Fibroblast of skin of scalp (primary cell): ENCODE measurements at places on chromosomes 1 and 21.

DNA sequence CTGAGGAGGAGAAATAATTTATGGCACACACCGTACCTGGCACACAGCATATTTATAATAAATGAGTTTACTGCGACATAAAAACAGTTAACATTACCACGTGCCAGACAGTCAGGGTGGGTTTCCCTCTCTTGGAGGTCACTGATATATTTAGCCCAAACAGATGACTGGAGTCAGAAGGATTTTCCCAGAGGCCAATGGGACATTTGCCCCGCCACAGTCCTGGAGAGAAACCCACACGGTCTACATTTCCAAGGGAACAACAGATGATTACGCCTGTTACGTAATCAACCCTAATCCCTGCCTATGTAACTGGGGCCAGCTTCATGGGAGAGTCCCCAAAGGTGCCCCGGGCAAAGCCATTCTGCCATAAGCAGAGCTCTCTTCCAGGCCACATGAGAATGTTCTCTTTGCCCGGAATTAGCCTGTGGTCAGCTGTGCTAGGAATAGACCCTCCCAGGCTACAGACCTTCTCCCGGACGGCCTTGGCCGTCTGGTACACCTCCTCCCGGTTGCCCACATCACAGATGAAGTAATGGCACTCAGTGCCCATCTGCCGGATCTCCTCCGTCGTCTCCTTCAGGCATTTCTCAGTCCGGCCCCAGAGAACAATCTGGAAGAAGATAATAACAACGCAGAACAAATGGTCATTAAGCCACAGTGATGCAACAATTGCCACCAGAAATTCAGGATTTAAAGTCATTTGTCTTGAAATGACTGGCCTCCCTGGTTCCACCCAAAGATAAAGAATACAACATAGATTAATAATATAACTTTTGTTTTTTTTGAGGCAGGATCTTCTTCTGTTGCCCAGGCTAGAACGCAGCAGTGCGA lies 37.7 kb downstream of the DHRS3 start:
- peak; percentile 61 for DNase-seq

DNA sequence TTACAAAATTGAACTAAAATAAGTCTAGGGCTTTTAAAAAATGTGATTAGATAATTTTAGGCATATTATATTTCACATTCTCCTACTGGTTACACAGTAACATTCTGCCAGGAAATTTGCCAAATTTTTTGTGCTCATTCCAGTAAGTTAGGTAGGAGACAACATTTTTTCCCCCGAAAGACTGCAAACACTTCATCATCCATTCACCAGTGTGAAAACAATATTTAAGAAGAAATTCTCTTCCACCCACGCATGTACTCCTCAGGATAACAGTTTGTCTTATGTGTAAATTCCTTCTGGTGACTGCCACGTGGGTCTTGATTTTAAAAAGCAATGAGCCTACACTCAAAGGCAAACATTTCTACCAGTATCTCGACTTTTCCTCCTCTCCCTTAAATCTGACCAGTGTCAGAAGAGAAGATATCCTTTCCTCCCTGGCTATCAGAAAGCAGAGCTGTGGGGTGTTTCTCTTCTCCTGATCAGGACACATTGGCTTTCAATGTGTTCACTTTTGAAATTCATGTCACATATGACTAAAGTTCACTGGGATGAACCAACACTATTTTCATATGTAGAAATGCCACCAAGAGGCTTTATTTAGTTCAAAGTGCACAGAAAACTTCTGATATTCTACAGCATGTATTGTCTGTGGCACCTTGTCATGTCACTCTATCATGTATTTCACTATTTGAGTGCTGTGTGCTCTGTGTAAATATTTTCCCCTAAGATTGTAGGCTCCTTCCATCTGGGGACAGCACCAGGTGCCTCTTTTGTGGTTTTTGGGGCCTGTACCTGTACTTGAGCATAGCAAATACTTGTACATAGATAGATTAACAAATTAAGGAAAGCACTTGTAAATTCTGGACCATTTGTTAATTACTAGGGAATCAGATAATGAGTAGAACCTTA lies 38.6 kb downstream of the LHX9 start:
- DNase-seq = peak; percentile 50

- DNase-seq = peak; percentile 18
These were observed 40.2 kb downstream of the GFI1 start for GRCh38 chr1:92446546-92446945.

- DNase-seq = no peak
These were observed 42.0 kb downstream of the PRRX1 start for GRCh38 chr1:170705981-170706380.

DNA sequence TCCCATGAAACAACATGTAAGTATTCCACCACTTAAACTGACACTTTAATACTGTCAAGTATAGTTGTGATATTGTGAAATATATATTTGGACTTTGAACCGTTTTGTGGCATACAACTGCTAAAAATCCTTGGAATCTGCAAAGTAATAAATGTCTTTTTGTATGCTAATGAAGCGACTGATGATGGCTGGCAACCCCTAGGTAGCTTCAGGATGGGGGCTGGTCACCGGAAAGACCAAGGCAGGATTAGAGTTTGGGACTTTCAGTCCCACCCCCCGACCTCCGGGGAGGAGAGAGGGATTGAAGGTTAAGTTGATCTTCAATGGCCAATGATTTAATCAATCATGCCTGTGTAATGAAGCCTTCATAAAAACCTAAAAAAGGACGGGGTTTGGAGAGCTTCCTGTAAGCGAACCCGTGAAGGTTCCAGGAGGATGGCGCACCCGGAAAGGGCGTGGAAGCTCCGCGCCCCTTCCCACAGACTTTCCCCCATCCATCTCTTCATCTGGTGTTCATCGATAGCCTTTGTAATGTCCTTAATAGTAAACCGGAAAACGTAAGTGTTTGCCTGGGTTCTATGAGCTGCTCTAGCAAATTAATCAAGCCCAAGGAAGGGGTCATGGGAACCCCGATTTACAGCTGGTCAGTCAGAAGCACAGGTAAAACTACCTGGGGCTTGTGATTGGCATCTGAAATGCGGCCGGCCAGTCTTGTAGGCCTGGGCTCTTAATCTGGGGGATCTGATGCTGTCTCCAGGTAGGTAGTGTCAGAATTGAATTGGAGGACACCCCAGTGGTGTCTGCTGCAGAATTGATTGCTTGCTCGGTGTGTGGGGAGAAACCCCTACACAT lies 1.8 kb upstream of the ZNF281 start:
- DNase-seq = no peak

GRCh38 chr21:45987121-45987711 lies 5.6 kb downstream of the COL6A1 start:
- DNase-seq = no peak

GRCh38 chr21:15688809-15689208 lies 41.0 kb upstream of the USP25 start:
- DNase-seq = peak; percentile 52

DNA sequence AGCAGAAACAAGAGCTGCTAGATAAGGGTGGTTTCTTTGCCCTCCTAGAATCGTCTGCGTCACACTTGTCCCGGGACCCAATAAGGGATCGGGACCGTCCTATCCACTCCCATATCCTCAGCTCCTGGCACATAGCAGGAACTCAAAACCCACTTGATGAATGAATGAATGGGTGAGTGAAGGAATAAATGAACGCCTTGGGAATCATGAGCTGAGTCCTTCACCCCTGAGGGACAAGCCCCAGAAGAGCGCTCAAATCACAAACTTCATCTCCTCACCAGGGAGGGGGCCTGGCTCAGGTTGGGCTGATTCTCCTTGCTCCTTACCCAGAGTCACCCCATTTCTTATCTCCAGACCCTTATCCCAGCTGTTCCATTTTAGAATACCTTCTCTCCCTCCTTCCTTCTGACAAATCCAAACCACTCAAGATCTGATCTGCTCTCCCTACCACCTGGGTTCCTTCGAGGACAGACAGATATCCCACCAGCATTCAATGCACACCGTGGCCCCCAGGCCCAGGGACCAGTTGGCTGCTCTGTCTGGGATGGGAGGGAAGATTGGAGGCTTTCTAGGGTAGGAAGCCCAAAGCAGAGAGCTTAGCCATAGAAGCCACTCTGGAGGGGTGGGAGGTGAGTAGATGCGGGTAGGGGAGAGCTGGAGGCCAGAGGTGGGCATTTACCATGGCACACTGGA lies 643 bp upstream of the MOB3C start:
- DNase-seq = no peak

GRCh38 chr1:205330150-205330549 lies 8.6 kb upstream of the NUAK2 start:
- DNase-seq = no peak

- DNase-seq = peak; percentile 16
These were observed 1.7 kb downstream of the SEMA6C start for GRCh38 chr1:151144474-151145303.

DNA sequence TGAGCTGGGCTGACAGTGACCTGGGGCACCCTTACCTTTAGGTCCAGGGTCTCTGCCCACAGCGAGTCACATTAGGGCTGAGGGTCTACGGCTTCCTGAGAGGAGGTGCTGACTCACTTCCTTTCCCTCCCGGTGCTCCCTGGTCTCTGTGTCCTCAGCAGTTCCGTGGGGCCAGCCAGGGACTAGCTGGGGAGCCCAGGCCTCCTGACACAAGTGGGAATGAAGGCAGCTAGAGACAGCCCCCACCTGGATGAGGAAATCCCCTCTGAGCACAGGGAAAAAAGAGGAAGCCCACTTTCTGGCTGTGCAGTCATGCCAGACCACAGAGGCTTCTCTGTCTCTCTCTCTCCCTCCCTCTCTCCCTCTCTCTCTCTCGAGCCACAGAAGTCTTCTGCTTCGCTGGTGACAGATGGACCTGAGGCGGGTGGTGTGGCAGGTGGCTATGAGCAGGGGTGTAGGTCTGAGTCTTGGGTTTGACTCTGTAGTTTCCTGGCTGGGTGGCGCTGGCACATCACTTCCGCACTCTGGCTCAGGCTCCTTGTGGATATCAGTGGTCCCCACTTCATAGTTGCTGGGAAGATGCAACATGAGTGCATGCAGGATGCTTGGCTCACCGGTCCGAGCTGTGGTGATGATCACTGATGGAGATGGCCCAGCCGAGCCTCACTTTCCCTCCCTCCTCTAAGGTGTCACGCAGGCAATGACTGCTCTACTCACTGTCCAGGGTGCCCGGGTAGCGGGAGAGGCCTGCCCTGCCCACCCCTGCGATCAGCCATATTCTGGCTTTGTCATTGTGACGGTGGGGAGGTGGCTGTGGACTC lies 3.5 kb downstream of the SLC66A1 start:
- peak; percentile 41 for DNase-seq

DNA sequence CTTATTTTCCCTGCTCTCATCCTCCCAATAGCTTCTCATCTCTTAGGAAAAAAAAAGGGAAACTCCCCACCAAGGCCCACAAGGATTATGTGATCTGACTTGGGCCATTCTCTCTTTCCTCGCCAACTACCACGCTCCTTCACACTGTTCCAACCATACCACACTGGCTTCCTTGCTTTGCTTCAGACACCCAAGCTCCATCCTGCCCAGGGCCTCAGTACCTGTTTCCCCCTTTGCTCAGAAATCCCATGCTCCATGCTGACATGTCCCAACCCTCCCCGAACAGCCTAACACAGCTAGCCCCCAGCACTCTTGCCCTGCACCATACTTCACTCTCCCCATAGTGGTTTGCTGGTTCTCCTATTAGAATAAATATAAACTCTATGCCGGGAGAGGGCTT lies 39.2 kb downstream of the MAB21L3 start:
- no peak for DNase-seq

- no peak for DNase-seq
These were observed 106.4 kb downstream of the IFI44 start for GRCh38 chr1:78755986-78756385.

DNA sequence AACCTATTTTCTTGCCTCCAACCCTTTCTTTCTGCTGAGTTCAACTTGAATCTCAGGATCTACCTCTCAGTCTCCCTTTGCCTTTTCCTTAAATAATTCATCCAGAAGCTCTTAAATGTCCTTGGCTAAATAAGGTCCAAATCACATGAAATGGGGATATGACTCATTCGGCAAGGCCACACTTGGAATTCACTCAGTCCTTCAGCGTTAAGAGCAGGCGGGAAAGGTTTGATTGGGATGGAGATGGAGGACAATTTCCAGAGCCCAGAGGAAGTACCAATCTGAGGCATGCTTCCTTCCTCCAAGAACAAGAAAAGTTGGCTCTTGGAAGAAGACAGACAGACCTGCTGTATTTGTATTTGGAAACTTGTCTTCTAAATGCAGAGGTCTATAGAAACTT lies 128.5 kb downstream of the PROX1 start:
- no peak for DNase-seq

DNA sequence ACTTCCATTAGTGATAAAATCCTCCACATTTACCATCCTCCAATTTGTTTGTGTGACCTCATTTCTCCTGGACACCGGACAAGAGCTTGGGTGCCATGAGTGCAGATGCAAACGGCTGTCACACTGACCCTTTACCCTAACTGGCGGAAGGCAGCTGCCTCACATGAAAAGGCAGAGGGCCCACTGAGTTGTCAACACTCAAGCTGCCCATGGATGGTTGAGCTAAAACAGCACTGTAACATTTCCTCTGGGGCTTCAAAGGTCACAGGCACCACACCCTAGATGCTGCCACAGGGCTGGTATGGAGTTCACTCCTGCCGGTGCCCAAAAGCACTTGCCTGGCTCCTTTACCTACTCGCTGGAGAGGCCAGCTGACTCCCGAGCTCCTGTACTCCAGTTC lies 653.4 kb downstream of the KCNT2 start:
- DNase-seq = no peak

DNA sequence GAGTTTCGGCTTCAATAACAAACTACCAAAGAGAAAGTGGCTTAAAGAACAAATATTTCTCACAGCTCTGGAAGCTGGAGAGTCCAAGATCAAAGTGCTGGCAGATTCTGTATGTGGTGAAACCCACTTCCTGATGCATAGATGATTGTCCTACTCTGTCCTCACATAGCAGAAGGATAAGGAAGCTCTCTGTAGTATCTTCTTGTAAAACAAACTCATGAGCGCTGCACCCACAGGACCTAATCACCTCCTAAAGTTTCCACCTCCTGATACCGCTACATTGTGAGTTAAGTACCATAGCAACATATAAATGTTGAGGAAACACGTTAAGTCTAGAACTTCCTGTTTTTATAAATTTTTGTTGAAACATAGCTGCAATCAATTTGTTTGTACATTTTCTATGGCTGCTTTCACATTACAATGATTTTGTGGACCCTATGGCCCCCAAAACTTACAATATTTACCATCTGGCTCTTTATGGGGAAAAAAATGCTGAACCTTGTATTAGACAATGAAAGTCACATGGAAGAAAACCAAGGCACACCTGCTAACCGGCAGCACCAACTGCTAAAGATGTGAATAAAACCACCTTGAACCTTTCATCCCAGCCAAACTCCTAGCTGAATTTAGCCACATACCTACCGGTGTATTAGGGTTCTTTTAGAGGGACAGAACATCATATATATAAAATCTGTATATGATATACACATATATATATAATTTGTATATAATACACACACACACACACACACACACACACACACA lies 1423.4 kb downstream of the NCAM2 start:
- no peak for DNase-seq

DNA sequence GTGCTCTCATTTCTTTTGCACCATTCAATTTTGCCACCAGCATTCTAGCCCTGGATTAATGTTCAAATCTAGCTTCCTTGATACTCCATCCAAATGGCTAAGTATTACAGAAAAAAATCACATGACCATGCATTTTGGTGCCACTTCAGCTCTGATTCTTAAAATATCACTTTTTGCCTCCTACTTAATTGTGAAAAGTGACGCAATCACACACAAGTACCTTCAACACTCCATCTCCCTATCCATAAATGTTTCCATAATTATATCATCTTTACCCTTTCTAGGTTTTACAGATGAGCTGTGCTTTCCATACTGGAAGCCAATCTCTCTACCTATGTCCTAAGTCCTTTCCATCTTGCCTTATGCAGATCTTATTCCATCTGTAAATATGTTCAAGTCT lies 16.0 kb downstream of the CRYZ start:
- no peak for DNase-seq
